Activated CD4-positive, alpha-beta T cell treated with anti-CD3 and anti-CD28 coated beads, Interleukin-2, Interleukin-6, amounts not matched to agents 100 ng/mL and 50 ng/mL, durations not matched to agents 16 hours and 8 hours (primary cell): ENCODE measurements at places on chromosomes 1 and 21.
A peak's percentile ranks its signal among the peaks of the same experiment; 100 is the strongest.

DNA sequence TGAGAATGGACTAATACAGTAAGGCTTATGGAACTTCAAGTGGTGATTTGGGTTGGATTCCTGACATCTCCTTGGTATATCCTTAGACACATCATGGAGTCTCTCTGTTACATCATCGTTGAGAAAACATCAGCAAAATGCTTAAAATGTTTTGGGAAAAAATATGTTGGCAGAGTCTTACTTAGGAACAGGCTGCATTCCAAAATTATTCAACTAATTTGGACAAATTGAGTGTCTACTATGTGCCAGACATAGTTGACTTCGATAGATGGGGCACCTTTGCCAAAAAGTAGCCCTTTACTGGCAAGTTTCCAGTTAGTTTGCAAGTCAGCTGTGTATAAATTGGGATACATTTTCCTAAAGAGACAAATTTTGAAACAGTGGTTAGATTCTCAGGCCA lies 253.4 kb upstream of the ST6GALNAC5 start:
- DNase-seq, result no peak

- DNase-seq, result no peak
These were observed 79.0 kb downstream of the EIF4G3 start for GRCh38 chr1:21097729-21098128.

DNA sequence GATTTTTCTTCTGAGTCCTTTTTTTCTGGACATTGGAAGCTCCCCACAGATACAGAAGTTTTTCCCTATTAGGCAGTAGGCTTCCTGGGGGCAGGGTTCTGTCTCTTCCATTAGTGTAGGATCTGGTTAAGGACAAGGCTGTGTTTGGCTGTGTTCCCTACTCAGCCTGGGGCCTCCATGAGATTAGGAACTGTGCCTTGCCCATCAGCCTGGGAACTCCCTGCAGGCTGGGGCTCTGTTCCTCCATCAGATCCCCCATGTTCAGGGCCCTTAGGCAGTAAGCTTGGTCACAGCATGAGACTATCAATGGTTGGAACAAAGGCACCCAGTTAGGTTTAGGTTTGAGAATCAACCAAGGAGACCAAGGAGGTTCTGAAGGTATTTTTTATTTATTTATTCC lies 22.7 kb downstream of the NAV1 start:
- no peak for DNase-seq

- DNase-seq, result no peak
These were observed 230.5 kb downstream of the TPR start for GRCh38 chr1:186144505-186144904.

DNA sequence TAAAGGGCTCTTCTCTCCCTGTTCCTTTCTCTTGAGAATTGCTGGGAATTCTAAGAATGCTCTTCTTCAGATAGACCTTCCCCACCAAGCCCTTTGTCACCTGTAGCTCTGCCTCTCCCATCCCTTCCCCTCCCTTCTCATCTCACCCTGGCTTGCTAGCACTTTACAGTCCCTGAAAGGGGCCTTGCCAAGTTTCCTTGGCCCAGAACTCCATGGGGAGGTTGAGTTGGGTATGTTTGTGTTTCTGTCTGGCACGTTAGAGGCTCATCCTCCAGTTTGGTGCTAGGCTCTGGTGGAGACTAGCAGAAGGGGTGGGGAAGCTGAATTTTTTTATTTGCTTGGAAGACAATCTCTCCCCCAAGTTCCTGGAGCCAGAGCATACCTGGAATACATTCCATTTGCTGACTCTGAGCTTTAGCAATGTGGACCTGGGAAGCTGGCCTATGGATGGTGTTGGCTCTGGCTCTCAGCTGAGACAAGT lies 4.9 kb downstream of the CGN start:
- no peak for DNase-seq

DNA sequence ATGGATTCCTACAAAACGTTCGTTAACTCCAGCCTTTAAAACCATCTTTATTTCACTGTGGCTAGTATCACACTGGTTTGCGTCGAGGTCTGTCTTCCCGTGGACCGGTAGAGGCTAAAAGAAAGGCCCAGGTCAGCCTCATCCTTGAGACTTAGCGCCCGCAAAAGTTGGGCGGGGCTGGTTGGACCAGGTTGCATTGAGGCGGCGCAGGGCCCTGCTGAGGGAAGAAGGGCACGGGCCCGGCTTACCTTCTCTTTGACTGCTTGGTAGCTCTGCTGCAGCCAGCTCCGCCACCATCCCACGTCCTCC lies 455 bp downstream of the BSDC1 start:
- DNase-seq, result peak; percentile 47

- DNase-seq, result peak; percentile 38
These were observed 1030.9 kb downstream of the AMY1C start for GRCh38 chr1:104780470-104781078.

- no peak for DNase-seq
These were observed 18.8 kb upstream of the PWP2 start for GRCh38 chr21:44088401-44088780.

GRCh38 chr1:209398313-209398991 lies 185.1 kb upstream of the CAMK1G start:
- DNase-seq, result peak; percentile 17

GRCh38 chr1:227333423-227333822 lies 15.1 kb upstream of the CDC42BPA start:
- DNase-seq, result no peak

DNA sequence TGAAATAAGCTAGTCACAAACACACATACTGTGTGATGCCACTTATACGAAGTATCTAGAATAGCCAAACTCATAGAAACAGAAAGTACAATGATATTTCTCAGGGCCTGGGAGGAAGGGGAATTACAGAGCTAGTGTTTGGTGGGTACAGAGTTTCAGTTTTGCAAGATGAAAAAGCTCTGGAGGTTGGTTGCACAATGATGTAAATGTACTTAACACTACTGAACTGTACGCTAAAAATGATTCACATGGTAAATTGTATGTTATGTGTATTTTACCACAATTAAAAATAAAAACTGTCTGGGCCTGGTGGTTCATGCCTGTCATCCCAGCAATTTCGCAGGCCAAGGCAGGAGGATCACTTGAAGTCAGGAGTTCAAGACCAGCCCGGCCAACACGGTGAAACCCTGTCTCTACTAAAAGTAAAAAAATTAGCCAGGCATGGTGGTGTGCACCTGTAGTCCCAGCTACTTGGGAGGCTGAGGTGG lies 15.3 kb upstream of the FHAD1 start:
- peak; percentile 80 for DNase-seq

DNA sequence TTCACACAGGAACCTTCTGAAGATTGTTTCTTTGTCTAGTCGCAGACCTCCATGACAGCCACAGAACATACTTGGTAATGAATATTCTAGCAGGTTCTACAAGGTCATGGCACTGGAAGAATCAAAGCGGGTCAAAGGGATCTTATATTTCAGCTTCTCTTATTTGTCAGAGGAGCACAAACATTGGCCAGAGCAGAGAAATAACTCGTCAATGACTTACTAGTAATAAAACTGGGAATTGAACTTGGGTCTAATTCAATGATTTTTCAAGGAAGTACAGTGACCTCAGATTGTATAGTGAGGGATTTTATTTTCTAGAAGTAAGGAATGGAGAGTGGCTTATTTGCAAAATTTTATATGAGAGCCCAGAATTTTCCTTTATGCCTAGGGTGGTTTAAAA lies 290.8 kb upstream of the PLXNA2 start:
- no peak for DNase-seq

GRCh38 chr1:44985747-44986359 lies 542 bp downstream of the EIF2B3 start:
- DNase-seq, result peak; percentile 17

DNA sequence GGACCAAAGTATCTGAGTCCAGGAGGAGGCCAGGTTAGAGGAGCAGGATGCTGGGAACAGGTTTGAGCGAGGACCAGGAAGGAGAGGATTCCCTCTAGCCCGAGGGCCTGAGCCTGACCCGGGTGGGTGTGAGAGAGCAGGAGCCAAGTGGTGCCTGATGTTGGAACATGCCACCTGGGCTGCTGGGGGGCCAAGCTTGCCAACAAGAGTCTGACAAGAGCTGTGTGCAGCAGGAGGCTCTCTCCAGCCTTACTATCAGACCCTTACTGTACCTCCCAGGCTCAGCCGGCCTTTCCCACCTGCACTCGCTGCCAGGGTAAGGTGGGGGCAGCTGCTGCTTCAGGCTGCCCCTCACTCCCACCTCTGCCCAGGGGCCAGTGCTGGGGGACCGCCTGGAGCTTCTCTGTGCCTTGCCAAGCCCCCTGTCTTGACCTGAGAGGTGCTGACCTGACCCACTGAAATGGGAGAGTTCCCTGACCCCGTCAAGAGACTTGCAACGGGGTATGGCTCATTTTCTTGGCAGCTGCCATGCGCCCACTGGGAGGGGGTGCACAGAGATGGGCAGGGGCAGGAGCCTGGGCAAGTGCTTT lies 159.6 kb upstream of the VAMP3 start:
- DNase-seq, result no peak

GRCh38 chr1:54017979-54018378 lies at the start of gene LDLRAD1:
LDLRAD1 (minus strand) TSS chr1:54018186; CDS start chr1:54018112, 74 bp downstream.
- no peak for DNase-seq

DNA sequence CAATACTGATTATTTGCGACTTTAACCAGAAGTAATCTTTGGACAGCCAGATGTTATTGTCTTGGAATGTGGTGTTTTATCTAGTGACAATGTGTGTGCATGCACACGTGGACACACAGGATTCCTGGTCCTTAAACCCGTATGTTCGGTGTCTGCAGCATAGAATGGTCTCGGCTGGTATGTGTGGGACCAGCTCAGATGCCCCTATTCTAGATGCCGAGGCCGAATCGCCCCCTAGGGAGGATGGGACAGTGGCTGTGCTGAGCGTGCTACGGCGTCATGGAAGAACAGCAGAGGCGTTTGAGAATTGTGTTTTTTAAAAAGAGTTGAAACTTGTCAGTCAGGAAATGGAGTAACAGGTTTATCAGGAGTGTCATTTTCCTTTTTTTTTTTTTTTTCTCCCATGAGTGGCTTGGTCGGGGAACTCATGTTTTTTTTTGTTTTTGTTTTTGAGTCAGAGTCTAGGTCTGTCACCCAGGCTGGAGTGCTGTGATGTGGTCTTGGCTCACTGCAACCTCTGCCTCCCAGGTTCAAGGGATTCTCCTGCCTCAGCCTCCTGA lies 30.1 kb downstream of the SKI start:
- DNase-seq, result no peak

DNA sequence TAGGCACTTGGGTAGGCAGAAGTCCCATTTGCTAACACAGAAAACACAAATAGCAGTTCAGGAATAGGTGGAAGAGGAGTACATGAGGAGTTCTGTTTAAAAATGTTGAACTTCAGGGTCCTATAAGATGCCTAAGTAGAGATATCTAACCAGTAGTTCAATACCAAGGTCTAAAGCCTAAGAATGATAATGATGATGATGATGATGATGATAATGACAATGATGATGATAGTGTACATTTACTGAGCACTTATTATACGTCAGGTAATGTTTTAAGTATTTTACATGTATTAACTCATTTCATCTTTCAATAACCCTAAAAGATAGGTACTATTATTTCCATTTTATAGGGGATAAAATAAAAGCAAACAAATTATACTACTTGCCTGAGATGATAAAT lies 50.1 kb downstream of the GDAP2 start:
- DNase-seq, result no peak

- no peak for DNase-seq
These were observed 1.3 kb downstream of the MTFR1L start for GRCh38 chr1:25821112-25821476.

DNA sequence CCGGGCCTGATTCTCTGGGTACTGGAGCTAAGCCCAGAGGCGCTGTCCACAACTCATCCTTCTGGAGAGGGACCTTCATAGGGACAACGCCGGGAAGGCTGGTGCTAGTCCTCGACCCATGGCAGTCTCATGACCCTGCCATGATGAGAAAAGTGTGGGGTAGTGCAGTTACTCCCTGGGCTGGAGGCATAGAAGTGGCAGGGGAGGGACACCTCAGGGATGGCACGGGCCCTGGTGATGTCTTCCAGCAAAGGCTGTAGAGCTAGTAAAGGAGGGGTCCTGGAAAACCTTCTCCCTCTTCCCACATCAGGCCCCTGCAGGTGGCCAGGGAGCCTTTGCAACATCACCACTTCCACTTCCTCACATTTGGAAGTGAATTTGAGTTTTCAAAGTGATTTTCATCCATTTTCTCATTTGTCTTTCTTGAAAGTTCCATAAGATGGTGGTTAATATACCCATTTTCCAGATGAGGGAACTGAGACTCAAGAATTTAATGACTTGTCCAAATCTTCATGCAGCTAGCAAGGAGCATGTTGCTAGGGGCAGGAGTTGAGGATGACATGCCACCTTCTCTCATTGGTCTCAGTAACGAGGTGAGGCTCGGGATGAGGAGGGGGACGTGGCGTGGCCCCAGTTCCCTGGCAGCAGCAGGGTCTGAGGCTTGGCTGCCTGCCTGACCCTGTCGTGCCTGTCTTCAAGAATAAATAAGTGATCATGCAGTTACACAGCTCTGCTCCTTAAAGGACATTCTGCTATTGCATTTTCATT lies 3.3 kb upstream of the GOLT1A start:
- DNase-seq, result no peak

- DNase-seq, result no peak
These were observed 38.2 kb upstream of the PIGC start for GRCh38 chr1:172482044-172482443.

GRCh38 chr1:181208083-181208482 lies 119.6 kb downstream of the IER5 start:
- no peak for DNase-seq

GRCh38 chr1:207948536-207949250 lies 37.8 kb upstream of the CD34 start:
- no peak for DNase-seq

DNA sequence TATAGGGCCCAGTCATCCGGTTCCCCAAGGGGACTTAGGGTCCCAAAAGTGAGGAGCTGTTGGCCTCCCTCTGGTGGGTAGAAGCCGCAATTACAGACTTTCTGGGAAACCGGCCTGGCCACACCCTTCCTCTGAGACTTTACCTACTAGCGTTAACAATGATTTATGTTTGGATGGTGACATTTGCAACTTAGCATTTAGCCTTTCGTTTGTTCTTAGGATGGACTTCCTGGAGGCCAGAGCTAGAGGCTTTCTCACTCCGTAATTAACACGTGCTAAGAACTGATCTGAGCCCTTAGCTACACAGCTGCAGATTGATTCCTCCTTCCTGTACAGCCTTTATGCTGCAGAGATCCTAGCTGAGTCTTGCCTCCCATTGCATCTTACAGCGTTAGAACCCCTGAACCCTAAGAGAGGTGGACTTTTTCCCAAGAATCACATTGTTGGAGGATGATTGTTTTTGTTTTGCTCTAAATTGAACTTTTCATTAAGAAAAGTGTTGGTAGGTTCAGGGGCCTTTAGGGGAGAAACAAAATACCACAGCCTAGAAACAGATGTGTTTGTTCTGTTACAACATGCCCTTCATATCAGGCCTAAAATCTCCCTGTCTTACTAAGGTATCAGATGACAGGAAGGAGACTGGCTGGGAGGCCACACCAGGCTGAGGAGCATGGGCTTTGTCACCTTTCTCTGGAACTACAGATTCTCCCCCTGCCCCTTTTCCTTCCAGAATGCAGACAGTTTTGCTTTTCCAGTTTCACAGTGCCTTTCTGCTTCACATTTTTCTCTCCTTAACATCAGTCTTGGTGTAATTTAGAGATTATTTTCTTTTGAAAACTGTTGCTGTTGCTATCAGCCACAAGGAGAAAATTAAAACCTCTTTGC lies 1.9 kb downstream of the S100A11 start:
- DNase-seq, result peak; percentile 86
